Endothelial cell of umbilical vein (primary cell): ENCODE measurements at places on chromosomes 2 and 18. TPM values are rescaled to one million over a fixed set of nuclear protein-coding genes. Genes with fewer than 3 reads are reported as not detected.

The DCC gene
- not detected in 2 replicates for total RNA-seq

The ZC3H8 gene
- 7.1 and 7.8 TPM in 2 replicates for total RNA-seq

- peak; percentile 47 for DNase-seq
These were observed 158.0 kb upstream of the KLHL14 start for GRCh38 chr18:32930695-32931301.

- DNase-seq = no peak
These were observed 35.1 kb downstream of the SOX11 start for GRCh38 chr2:5727235-5727634.

DNA sequence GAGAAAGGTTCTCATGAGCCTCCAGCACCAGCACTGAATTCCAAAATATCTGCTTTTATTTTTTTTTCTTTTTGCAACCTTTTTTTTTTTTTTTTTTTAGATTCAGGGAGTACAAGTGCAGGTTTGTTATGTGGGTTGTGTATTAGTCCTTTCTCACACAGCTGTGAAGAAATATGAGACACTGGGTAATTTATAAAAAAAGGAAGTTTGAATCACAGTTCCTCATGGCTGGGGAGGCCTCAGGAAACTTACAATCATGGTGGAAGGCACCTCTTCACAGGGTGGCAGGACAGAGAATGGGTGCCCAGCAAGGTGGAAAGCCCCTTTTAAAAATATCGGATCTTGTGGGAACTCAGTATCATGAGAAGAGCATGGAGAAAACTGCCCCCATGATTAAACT is 7.9 kb upstream of the TMX3 start:
- DNase-seq = no peak

The PLGLB1 gene
- total RNA-seq = 0.75 and 1.8 TPM in 2 replicates

GRCh38 chr2:41724465-41724864 is 323.4 kb upstream of the PKDCC start:
- DNase-seq = no peak

DNA sequence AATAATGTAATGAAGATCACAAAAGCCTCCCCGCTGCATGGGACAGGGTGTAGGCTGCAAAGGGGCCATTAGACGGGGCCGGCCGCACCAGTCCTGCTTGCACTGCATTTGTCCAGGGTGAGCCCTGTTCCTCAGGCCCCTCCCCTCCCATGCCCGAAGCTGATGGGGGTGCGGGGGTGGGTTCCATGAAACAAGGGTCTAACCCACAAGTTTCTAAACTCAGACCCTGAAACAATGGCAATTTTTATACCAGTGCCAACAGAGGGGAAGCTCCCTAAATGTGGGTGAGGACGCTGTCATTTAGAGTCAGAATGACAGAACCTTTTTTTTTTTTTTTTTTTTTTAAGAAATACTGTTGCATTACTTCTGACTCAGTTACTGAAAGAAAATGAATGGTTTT is 39.7 kb downstream of the HS6ST1 start:
- no peak for DNase-seq

DNA sequence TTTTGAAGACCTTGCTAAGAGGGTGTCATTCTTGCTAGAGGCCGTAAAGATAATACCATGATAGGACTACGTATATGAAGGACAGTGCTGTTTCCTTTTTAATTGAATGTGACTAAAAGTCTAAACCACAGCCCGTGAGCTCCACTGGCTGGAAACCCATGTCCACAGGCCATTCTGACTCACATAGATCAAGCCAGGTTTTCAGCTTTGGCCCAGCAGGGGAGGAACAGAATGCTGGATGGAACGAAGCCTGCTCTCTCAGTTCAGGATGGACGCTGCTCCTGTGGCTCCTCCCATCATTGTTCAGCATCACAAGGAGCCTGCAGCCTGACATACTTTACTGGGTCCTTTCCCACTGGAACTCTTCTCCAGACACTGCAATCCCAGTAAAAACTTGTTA is 47.6 kb downstream of the ALPK2 start:
- DNase-seq = no peak

DNA sequence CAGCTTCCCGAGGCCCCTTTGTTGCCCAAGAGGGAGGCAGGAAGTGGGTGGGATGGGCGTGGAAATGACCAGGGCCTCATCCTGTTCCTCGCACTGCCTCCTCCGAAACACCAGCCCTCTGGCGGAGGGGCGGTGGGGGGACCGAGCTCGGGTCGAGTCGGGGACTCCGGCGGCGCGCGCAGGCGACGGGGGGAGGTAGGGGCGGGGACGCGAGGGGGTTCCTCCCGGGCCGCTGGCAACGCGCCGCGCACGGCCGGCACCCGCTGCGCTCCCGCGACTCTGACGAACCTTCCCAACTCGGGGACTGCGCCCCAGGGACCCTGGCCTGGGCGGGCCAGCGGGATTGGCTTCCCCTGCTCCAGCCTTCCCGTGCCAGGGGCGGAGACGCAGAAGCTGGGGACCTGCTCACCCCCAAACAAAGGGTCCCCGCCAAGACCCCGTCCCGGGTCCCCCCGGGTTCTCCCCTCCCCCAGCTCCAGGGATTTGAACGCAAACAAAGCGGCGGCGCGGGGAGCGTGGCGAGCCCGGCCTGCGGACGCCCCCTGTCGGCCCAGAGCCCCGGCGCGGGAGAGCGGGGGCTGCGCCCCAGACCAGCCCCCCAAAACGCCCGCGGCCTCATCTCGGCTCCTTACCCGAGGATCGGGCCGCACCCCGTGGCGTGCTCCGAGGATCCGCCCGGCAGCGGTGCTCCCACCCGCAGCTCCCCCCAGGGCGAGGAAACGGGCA is 1.2 kb downstream of the SEMA4C start:
- DNase-seq = peak; percentile 82

GRCh38 chr18:69328086-69328485 is 72.6 kb upstream of the DOK6 start:
- no peak for DNase-seq

DNA sequence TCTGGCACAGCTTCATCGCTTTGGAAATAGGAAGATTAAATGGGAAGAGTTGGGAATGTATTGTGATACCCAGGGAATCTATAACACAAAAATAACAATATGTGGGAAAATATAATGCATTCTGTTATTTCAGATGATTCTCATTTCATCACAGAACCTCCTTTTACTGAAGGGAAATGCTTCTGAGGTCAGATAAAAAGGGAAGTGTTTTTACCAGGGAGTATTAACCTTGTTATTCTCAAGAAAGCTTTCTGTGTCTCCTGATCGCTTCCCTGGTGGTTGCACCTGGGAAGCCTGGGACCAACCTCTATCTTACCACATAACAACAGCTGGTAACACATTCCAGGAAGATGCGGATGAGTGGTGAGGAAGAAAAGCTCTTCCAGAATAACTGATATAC is 47.2 kb downstream of the SCG2 start:
- DNase-seq = no peak

DNA sequence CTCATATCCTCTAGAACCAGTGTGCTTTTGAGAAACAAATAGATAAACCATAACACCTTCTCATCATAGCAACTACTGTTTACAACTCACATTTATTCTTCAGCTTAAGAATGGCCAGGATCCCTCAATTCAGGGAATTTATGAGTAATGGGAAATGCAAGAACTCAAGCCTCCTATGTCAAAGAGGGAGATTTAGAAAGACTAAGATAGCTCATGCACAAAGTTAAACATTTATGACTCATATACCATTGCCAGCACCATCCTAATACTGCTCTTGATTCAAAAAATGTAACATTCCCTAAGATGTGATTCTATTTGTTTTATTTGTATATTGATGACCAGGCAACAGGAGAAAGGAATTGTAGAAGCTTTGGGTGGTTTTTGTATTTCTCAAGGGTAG is 172.8 kb downstream of the CYP26B1 start:
- no peak for DNase-seq

GRCh38 chr2:18518116-18519111 is 42.0 kb downstream of the RDH14 start:
- DNase-seq = no peak

DNA sequence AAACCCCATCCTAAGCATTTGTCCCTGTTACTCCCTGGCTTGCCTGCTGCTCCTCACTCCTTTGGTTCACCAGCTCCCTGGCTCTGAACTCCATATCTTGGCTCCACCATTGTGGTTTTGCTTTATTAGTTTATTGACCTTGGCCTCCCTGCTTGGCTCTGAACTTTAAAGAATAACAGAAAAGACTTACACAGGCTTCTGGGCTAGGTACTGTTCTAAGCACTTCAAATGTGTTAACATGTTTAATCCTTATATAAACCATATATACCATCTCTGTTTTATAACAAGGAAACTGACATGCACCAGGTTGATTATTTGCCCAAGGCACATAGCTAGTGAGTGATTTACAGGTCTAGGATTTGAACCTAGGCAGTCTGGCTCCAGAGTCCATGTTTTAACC is 149.7 kb upstream of the CAPN13 start:
- no peak for DNase-seq

GRCh38 chr2:211854832-211855231 is 683.8 kb downstream of the ERBB4 start:
- DNase-seq = no peak

DNA sequence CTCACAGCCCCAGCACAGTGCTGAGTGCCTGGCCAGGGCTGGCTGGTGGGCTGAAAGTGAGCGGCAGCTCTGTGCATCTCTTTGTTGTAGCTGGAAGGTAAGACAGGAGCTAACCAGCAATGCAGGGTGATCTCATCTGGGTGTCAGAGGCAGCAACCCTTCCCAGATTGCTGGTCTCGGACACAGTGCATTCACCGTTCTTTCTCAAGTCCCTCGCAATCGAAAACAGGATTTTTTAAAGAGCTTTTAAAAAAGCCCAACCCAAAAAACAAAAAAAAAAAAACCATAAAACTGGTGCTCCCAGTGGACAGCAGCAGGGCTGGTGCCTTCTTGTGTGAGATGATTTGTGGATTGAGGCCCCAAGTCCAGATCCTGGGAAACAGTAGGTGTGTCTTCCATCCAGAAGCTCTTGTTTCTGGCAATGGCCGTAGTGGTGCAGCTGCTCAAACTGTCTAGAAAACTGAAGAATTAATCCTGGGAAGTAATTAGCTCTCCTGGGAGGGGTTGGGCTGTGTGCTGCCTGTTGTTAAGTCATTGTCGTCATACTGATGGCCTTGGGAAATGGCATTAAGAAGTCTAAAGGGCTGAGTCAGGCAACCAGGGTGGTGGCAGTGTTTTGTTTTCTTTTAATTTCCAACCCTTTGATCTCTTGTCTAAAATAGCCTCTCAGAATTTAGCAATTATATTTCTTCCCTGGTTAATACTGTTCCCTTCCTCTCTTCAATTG is 156.7 kb downstream of the KLHL29 start:
- no peak for DNase-seq

The UGT1A8 gene
- not detected in 2 replicates for total RNA-seq
